Right renal cortex interstitium (tissue), 3 donors: ENCODE measurements at places on chromosomes 2 and 18. TPM values are rescaled to one million over a fixed set of nuclear protein-coding genes. Genes with fewer than 3 reads are reported as not detected.

CLIP4 gene
- 16.5 TPM for polyA plus RNA-seq

THSD7B gene
- 5.4 TPM for polyA plus RNA-seq

PLGLB1 gene
- 9.2 TPM for polyA plus RNA-seq

PLEK gene
- 7.4 TPM for polyA plus RNA-seq
